BE2C (cell line): ENCODE measurements at places on chromosomes 2 and 18.

GRCh38 chr2:85255813-85256594 lies 71.8 kb downstream of the TGOLN2 start:
- no peak for DNase-seq

DNA sequence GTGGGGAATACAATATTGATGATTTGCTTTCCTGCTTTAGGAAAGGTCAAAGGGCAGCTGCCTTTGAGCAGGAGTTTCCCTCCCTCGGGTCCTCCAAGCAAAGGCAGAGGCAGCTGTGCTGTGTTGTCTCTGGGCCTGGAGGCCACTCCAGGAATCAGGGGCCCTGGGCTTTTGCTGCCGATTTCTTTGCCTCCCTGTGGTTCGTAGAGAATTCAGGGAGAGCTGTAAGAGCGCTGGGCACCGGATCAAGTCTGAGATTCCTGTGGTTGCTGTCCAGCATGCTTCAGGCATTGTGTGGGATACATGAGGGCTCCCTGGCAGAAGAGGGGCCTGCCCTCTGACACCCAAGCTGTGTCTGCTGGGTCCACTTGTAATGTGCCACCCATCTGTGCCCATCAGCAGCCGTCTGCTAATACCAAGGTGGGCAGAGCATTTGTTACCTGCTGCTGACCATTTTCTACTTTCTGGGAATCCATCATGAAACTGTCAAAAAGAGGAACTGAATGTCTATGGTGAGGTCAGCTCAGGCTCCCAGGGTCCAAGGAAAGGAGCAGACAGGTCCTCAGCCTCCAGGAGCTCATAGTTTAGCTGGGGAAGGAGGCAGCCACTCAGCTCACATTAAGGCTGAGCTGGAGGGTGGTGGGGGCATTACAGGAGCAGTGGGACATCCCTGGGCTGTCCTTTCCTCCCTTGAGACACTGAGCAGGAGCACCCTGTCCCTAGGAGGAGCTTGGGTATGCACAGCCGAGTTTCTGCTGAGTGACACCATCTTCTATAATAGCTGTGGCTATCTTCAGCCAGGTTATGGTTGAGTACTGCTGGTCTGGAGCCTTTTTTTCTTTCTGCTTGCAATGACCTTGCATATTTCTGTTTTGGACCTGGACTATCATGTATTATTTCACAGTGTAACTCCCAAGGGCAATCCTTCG lies 68.5 kb downstream of the CTIF start:
- no peak for DNase-seq

DNA sequence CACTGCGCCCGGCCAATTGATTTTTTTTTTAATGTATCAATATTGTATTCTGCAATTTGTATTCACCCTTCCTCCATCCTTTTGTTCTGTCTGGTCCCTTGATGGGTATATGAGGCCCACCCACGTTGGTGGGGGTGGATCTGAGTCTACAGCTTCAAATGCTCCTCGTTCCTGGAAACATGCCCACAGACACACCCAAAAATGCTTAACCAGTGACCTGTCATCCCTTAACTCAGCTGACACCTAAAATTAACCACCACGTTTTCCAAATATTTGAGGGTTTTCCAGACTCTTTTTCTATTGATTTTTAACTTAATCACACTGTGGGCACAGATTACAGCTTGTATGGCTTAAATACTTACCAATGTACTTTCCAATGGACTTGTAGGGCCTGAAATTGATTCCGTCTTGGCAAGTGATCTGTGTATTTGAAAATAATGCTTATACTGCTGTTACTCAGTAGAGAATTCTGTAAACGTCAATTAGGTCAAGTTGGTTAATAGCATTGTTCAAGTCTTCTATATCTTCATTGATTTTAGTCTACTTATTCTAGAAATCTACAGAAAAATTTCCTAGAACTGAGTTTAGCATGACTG lies 34.4 kb upstream of the CYP27C1 start:
- DNase-seq: no peak

GRCh38 chr2:7844414-7844965 lies 837.4 kb upstream of the ID2 start:
- no peak for DNase-seq

DNA sequence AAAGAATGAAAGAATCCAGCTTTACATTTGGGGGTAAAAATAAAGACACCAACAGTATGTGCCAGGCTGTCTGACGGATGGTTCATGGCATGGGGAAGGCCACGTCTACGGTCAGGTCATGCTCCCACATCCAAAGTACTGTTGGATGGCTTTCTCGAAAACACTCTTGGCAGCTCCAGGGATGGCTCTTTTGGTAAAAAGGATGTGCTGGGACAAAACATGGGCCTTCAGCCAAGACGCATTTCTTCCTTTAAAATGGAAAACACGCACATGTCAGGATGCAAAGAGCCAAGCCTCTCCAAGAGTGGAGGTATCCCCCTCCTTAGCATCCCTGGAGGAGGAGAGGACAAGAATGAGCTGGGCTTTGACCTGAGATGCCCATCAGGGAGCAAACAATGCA lies 376.5 kb upstream of the KLHL29 start:
- no peak for DNase-seq
